Activated B cell treated with CpG ODN at 0.5 μM for 24 hours (primary cell): ENCODE measurements at places on chromosomes 3 and 15.

- DNase-seq = no peak
These were observed 10.2 kb upstream of the DLL4 start for GRCh38 chr15:40918799-40919392.

DNA sequence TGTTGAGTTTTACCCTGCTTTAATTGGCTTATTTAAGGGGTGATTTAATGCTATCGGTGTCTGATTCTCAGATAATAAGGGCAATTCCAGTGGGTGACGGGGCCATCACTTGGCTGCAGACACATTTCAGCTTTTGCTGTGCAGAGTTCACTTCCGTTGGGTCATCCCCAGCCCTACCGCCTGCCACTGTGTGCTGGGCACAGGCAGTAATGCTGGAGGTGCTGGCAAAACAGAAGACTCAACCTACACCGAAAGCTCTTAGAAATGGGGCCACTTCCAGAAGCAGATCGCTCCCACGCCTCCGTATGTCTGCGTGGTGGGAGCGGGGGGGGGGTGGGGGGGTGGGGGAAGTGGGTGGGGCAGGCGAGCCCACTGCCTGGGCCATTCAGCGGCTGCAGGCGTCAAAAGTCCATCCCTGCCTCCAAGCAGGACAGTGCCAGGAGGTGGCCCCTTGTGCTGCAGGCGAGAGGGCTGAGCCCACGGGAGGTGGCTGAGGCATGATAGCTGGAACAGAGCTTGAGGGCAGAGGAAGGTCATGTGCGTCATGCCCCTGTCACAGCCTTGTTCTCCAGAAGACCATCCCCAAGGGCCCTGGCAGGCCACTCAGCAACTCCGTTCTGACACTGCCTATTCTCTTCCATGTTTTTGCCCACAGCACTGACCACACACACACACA lies 128.3 kb downstream of the ATP10A start:
- DNase-seq = no peak

- DNase-seq = no peak
These were observed 134.6 kb downstream of the GHSR start for GRCh38 chr3:172313671-172314070.

GRCh38 chr3:131772269-131773026 lies 262.4 kb downstream of the CPNE4 start:
- DNase-seq = no peak

DNA sequence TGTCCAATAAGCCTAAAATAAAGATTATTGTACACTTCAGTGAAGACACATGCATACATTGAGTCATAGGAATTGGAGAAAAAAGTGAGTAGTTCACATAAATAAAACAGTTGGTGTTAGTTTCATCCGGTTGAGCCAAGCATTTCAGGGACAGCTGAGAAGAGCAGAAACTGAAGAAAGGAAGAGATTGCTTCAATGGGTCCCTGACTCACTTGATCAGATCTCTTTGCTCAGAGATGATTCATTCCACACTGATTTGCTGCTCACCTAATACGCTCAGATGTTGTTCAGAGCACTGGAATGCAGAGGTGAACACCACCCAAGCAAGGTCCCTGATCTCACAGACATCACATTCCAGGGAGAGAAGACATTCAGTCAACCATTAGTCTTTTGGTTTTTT lies 93.7 kb downstream of the RAD18 start:
- DNase-seq = no peak

DNA sequence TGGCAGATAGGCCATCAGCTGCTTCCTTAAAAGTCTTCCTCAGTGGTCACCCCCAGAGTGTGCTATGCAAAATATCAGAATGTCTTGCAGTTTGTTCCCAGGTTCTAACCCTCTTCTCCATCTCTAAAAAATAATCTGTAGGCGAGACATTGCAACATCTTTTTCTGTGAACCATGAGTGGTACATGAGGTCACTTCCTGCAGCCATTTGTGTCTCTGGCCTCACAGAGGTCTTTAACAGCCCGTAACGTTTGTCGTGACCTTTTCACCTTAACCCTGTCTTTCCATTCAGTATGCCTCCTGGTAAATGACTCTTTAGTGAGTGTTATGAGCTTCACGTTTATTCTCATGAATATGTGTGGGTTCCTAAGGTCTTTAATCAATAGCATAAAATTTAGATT lies 145.4 kb downstream of the KLHL25 start:
- DNase-seq = no peak
